Activated naive CD4-positive, alpha-beta T cell (primary cell): ENCODE measurements at places on chromosomes 1 and 21.

DNA sequence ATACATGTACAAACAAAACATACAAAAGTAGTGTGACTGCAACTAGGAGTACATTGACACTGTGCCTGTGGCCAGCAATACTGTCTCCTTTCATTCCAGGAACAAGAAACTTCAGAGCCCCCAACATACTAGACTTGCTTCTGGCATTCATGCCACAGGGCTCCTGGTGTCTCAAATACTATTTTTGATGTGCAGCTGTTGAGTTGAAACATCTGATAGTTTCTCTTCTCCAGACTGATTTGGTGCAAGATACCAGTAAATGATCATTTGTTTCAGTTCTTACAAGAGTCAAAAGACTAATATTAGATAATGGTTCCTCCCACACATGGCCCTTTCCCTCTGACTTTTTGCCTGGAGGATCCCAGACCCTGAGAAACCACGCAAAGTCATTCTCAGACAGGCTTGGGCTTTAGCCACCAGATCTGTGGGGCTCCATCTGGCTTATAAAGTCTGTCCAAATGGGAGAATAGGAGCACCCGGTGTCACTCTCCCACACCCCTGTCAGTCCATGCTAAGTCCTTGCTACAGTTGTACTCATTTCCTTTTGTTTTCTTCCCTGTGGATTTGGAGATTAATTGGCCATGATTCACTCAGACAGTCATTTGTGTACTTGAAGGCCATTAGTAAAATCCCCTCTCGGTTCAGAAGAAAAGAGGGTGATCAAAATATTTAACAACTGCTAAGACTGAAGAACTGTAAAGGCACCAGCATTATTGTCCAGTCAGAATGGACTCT, 163.5 kb upstream of the RUNX1 start:
- DNase-seq, result no peak

DNA sequence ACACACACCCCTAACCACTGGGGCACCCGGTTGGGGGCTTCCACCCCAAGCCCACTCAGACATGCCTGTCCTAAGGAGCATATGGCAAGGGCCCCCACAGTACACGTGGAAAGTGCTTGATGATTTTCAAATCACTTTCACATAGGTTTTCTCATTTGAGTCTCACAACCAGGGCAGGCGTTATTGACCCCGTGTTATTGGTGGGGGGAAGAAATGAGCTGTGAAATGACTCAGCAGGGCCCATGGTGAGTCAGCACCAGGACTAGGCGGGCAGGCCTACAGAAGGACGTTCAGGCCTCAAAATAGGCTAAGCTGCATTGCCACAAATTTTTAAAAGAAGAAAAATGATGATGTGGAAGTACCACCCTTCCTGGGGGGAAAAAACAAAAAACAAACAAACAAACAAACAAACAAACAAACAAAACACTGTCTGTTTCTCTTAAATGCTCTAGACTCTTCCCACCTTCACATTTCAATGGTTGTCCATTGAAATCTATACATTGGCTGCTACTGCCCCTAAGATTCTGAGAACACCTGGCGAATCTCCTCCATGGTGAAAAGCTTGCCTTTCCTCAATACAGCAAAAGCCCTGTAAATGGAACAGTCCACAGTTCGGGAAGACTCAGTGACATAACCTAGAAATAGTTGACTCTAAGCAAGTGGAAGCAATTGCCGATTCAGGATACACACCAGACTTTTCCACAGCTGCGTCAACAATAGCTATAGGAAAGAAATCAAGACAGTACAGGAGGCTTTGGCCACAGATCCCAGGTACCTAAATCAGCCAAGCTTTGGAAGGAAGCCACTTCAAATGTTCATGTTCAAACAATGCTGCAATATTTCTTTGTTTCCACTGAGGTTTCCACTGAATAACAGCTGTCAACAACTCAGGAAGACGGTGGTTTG, 234.7 kb downstream of the TOMM20 start:
- DNase-seq, result no peak

DNA sequence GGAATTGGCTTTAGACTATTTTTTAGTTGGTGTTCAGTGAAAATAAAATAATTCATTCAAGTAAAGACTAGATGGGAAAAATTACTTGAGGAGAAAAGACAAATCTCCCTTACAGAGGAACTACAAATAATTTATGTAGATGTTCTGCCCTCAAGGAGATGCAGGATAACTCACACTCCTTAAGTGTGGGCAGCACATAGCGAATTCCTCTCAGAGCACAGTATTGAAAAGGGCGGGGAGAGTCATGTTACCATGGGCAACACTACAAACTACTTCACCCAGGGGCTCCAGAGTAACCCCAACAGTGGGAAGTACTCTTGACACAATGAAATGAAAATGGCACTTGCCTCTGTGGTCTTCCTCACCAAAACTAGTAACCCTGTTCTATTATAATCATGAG, 20.6 kb upstream of the LAMC2 start:
- no peak for DNase-seq

- no peak for DNase-seq
Observed at GRCh38 chr1:243341074-243341473, 85.2 kb downstream of the SDCCAG8 start.

- no peak for DNase-seq
Observed at GRCh38 chr1:186244825-186245224, 130.2 kb downstream of the TPR start.

DNA sequence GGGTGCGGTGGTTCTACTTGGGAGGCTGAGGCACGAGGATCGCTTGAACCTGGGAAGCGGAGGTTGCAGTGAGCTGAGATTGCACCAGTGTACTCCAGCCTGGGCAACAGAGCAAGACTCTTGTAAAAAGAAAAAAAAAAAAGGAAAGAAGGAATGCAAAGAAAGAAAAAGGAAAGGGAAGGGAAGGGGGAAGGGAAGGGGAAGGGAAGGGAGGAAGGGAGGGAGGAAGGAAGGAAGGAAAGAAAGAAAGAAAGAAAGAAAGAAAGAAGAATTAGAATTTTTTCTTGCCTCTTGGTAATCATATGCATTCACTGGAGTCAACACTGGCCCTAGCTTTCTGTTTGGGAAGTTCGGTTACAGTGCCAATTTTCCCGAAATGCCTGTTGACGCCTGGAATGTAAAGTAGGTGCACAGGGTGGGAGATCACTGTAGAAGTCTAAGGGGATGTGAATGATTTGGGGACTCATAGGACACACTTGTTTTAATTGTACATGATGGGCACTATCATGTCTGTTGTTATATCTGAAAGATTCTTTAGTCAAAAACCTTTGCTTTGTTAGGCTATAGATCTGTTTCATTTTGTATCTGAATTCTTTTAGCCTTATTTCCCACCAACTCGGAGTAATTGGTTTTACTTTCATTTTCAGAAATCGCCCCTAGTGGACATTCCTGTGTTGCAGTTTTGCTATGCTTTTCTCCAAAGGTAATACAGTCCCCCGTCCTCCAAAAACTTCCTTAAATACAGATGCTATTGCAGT, 59.8 kb upstream of the MORC3 start:
- peak; percentile 4 for DNase-seq
